ENCODE measurements at places on chromosomes 2 and 18.

DNA sequence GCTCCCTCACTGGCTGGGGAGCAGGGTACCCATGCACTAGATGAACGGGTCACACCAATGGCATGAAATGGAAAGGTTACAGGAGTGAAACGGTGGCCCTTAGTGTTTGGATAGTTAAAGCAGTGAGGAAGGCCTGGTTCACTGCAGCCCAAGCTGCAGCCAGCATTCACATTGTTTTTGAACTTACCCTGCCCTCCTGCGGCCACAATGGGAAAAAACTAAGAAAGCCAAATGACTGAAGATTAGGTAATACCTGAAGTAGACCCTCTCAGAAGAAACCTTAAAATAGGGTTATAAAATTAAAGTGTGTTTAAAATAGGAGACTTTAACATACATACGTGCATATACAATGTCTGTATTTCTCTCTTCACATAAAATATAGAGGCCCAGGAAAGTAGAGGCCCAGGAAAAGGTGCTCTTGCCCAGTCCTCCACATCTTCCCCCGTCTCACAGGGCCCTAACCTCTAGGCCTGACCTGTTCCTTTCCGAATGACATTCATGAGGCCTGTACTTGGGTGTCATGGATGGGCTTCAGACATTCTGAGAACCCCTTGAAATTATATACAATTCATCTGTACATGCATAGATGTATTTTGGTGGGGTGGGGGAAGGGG, 33.3 kb downstream of the DOK1 start:
- H3K27me3 ChIP-seq: peaks cover 12% of the 10 kb centered on the region
- no peaks in the 10 kb centered on the region for H3K36me3 ChIP-seq
- peak; percentile 57 for DNase-seq
- H3K4me1 ChIP-seq: peaks cover 33% of the 10 kb centered on the region
- H3K4me3 ChIP-seq: no peak overlapping the region

- H3K27me3 ChIP-seq: no peaks in the 10 kb centered on the region
- peak overlapping the region; percentile 58 for H3K27ac ChIP-seq
- peaks cover 58% of the 10 kb centered on the region for H3K36me3 ChIP-seq
- no peak for DNase-seq
- H3K4me3 ChIP-seq: no peak overlapping the region
These were observed 8.9 kb upstream of the PCBP1 start for GRCh38 chr2:70078384-70078783.

DNA sequence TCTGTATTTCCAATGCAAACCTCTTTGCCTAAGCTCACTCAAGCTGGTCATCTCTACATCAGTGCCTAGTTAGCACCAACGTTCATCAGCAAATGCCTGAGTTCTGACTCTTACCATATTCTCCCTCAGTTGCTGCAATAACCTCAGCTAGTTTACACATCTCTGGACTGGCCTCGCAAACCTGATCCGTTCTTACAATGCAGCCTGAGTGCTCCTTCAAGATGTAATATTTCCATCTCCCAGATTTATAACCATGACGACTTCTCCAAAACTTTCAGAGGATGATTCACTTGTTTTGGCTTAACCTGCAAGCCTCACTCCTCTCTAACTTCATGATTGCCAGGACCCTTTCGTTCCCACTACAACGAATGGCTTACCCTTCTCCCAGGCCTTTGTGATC, 69.7 kb downstream of the DIPK1C start:
- H3K36me3 ChIP-seq: no peaks in the 10 kb centered on the region
- no peak overlapping the region for H3K27ac ChIP-seq
- peaks cover 46% of the 10 kb centered on the region for H3K27me3 ChIP-seq
- H3K4me1 ChIP-seq: peaks cover 16% of the 10 kb centered on the region
- H3K4me3 ChIP-seq: no peak overlapping the region

DNA sequence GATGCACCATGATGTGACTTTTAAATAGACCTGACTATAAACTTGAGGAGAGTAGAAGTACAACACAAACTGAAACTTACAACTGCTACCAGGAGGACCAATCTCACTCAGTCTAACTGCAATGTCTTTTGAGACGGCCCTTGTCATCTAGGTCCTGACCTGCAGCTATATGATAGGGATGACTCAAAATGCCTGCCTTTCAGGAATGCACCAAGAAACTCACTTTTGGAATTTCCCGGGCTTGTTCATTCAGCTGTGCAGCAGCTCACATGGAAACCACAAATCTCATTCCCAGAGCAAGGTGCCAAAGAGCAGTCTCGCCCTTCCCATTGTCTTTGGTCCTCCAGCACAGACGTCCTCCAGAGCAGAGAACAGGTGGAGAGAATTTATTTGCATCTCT, 113.7 kb downstream of the SPOPL start:
- no peak for DNase-seq
- no peaks in the 10 kb centered on the region for H3K4me1 ChIP-seq
- no peak overlapping the region for H3K27ac ChIP-seq
- H3K36me3 ChIP-seq: no peaks in the 10 kb centered on the region

DNA sequence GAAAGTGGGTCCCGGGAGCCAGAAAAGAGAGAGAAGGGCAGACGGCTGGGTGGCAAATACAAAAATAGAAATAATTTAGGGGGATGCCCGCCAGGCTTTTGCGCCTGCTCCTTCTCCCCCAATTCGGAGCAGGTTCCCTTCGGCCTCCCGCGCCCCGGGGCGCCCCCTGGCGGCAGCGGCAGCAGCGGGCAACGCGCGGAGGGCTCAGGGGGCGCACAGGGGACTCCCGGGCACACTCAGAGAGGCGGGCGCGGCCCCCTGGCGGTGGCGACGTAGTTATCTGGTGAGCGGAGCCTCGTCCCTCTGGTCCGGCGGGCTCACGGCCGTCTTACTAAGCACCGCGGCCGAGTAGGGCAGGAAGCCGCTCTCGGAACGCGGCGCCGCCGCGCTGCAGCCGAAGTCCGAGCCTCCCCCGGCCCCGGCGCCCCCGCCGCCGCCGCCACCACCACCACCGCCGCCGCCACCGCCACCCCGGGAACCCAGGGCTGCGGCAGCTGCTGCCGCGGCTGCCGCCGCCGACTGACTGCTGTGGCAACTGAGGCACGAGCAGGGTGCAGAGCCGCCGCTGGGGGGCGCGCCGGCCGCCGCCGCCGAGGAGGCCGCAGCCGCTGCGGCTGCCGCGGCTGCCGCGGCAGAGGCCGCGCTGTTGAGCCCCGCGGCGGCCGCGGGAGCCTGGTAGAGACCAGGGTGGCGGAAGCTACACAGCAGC, 3.8 kb downstream of the EVX2 start:
- peak overlapping the region; percentile 64 for H3K4me3 ChIP-seq
- H3K4me1 ChIP-seq: peaks cover 13% of the 10 kb centered on the region
- peaks cover 81% of the 10 kb centered on the region for H3K27me3 ChIP-seq
- H3K36me3 ChIP-seq: peaks cover 10% of the 10 kb centered on the region
- no peak for DNase-seq

GRCh38 chr18:76938619-76939018, 116.3 kb downstream of the ZNF236 start:
- H3K4me3 ChIP-seq: no peak overlapping the region
- no peaks in the 10 kb centered on the region for H3K27me3 ChIP-seq
- no peak for DNase-seq
- H3K36me3 ChIP-seq: peaks cover 31% of the 10 kb centered on the region
- no peak overlapping the region for H3K27ac ChIP-seq
- no peaks in the 10 kb centered on the region for H3K4me1 ChIP-seq

GRCh38 chr18:69730664-69731063, 217.0 kb downstream of the CD226 start:
- H3K27me3 ChIP-seq: peaks cover 2% of the 10 kb centered on the region
- H3K4me1 ChIP-seq: no peaks in the 10 kb centered on the region
- no peak overlapping the region for H3K27ac ChIP-seq
- DNase-seq: no peak
- no peaks in the 10 kb centered on the region for H3K36me3 ChIP-seq
- H3K4me3 ChIP-seq: no peak overlapping the region

DNA sequence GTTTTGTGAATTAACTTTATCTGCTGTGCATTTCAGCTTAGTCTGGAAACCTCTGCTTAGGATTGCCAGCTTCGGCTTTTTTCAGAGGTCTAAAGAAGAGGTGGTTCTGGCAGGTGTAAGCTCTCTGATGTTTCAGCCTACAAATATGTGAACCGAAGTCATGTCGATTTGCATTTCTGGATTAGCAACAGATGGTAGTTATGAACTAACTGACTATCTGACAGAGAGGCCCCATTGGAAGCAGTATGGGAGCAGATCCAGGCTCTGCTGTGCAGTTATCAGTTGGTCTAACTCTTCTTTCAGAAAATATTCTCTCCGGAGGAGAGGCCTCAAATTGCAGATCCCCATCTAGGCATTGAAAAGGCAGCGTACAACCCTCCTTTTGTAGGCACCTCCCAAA, 32.7 kb upstream of the SPRED2 start:
- no peak overlapping the region for H3K27ac ChIP-seq
- peaks cover 13% of the 10 kb centered on the region for H3K27me3 ChIP-seq
- no peak overlapping the region for H3K4me3 ChIP-seq
- no peaks in the 10 kb centered on the region for H3K4me1 ChIP-seq
- no peaks in the 10 kb centered on the region for H3K36me3 ChIP-seq

DNA sequence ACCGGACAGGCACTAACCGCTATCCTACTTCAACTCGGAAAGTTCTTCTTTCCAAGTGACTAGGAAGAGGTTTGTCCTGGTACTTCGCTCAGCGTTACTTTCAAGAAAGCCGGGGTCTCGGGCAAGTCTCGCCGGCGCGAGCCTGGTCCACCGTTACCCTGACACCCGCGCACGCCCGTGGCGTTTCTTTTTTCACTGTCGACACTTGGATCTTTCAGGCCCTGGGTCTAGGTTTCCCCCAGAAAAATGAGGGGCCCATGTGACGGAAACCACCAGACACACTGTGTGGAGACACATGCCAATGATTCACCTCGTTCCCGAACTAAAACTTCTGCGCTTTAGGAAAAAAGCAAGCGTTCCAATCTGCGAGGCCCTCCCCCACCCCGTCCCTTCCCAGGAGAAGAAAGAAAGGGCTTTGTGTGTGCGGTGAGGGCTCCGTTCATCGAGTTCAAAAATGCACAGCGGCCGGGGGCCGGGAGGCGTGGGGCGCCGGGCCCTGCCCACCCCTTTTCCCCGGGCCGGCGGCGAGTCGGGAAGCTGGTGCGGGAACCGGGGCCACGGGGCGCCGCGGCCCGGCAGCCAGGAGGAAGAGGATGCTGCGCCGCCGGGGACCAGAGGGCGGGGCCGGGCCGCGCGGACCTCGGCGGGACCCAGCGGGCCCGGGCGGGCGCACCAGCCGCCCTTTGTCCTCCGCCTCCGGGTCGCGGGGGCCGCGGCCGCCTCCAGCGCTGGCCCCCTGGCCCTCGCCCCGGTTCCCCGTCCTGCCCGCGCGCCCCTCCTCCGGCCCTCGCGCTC, 2.6 kb downstream of the ZNF521 start:
- H3K27me3 ChIP-seq: peaks cover 81% of the 10 kb centered on the region
- DNase-seq: no peak
- no peaks in the 10 kb centered on the region for H3K36me3 ChIP-seq
- H3K27ac ChIP-seq: no peak overlapping the region
- peak overlapping the region; percentile 71 for H3K4me3 ChIP-seq
- peaks cover 8% of the 10 kb centered on the region for H3K4me1 ChIP-seq

- DNase-seq: no peak
- peaks cover 27% of the 10 kb centered on the region for H3K4me1 ChIP-seq
- H3K36me3 ChIP-seq: peaks cover 5% of the 10 kb centered on the region
- H3K27me3 ChIP-seq: no peaks in the 10 kb centered on the region
- H3K27ac ChIP-seq: no peak overlapping the region
These were observed 144.3 kb upstream of the BOD1L2 start for GRCh38 chr18:57002627-57003026.

- peaks cover 5% of the 10 kb centered on the region for H3K27me3 ChIP-seq
- peaks cover 46% of the 10 kb centered on the region for H3K36me3 ChIP-seq
- DNase-seq: peak; percentile 60
- H3K4me3 ChIP-seq: peak overlapping the region; percentile 89
- H3K4me1 ChIP-seq: peaks cover 40% of the 10 kb centered on the region
- peak overlapping the region; percentile 95 for H3K27ac ChIP-seq
These were observed 3.5 kb downstream of the CNDP2 start for GRCh38 chr18:74499633-74500032.

- H3K27ac ChIP-seq: peak overlapping the region; percentile 62
- peaks cover 63% of the 10 kb centered on the region for H3K36me3 ChIP-seq
- peaks cover 45% of the 10 kb centered on the region for H3K4me1 ChIP-seq
- peak overlapping the region; percentile 64 for H3K4me3 ChIP-seq
These were observed 9.8 kb downstream of the ARID5A start for GRCh38 chr2:96546321-96546720.

- H3K27me3 ChIP-seq: no peaks in the 10 kb centered on the region
- H3K36me3 ChIP-seq: no peaks in the 10 kb centered on the region
- DNase-seq: no peak
These were observed 435.9 kb downstream of the DCDC2C start for GRCh38 chr2:4139316-4139715.

- no peak for DNase-seq
- H3K27ac ChIP-seq: no peak overlapping the region
- H3K36me3 ChIP-seq: no peaks in the 10 kb centered on the region
- H3K27me3 ChIP-seq: peaks cover 53% of the 10 kb centered on the region
- no peak overlapping the region for H3K4me3 ChIP-seq
These were observed 15.0 kb upstream of the RAB27B start for GRCh38 chr18:54813305-54813704.

- peak overlapping the region; percentile 12 for H3K4me3 ChIP-seq
- H3K36me3 ChIP-seq: no peaks in the 10 kb centered on the region
- H3K27me3 ChIP-seq: peaks cover 40% of the 10 kb centered on the region
- no peak for DNase-seq
These were observed 2.1 kb downstream of the FBLN7 start for GRCh38 chr2:112140205-112140802.

- H3K27me3 ChIP-seq: peaks cover 47% of the 10 kb centered on the region
- H3K4me3 ChIP-seq: no peak overlapping the region
- peaks cover 9% of the 10 kb centered on the region for H3K36me3 ChIP-seq
These were observed 25.5 kb downstream of the MGAT5 start for GRCh38 chr2:134279417-134279816.

Measured in T-helper 2 cell treated with Interferon-gamma antibody and Interleukin-4, amounts not matched to agents 5 μg/mL and 100 μg/mL, for 36 hours (primary cell).